Muscle of arm (tissue), 14 donors: ENCODE measurements at places on chromosomes 2 and 18. TPM values are rescaled to one million over a fixed set of nuclear protein-coding genes. Genes with fewer than 3 reads are reported as not detected.

Gene CHRNG
- 108 TPM for polyA plus RNA-seq

GRCh38 chr18:35968278-35968880 is 4.1 kb upstream of the RMP24 start:
- no peak for DNase-seq

Gene SERPINB4
- not detected for polyA plus RNA-seq

GRCh38 chr18:37536656-37537055 is 28.9 kb downstream of the CELF4 start:
- no peak for DNase-seq

- no peak for DNase-seq
These were observed 92.6 kb upstream of the LGALSL start for GRCh38 chr2:64361151-64361938.

DNA sequence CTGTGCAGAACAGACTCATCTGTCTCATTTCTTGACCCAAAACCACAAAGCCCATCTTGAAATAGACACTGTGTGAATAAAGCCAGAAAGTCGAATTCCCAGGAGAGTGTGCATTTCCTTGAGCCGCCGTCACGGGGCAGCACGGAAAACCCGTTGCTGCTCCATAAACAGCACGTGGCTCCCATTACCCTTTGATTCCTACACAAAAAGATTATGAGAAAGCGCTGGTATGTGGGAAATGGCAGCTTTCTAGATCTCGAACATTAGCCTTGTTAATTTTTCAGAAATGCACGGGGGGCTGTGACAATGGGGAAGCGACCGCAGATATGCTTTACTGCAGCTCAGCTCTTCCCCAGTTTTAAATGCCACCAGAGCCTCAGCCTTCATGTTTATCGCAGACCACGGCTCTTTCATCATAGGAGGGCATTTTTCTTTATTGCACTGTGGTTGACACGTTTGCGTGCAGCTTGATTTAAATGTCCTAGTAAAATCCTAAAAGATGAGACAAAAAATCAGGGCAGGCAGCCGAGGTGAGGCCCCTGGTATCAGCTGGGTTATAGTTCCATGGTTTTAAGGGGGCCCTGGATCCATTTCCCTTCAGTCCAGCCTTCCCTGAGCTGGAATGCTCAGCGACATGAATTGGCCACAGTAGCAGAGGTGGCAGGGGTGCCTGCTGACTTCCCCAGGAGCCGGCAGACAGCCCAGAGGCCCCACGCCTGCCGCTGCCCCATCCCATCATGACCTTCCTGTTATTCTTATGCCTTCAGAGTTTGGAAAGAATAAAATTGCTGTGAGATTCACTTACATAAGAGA is 249.3 kb downstream of the NDUFA10 start:
- DNase-seq = no peak

GRCh38 chr2:199591826-199592225 is 134.1 kb upstream of the SATB2 start:
- DNase-seq = no peak

Gene ACMSD
- polyA plus RNA-seq = 0.39 TPM

- DNase-seq = no peak
These were observed 91.2 kb downstream of the KCNS3 start for GRCh38 chr2:17969661-17970060.
